NCI-H748 treated with DMSO at 0.1 percent for 48 hours (cell line): ENCODE measurements at places on chromosomes 7 and 10.

DNA sequence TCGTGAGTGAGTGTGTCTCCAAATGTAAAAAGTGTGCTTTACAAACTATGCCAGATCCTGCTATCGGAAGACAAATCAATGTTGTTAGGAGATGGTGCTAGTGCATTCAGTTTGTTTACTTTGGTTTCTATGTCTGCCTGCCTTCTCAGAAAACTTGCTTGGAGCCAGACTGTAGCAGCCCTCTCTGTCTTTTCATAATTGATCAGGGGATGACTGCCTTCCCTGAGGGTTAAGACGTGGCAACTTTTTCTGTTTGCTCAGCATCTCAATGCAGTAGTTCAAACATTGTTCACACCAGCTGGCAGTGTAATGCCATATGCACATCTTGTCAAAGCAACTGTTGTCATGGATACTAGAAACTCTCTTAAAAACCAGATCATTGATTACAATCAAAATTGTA lies 118.5 kb downstream of the FOXP2 start:
- peak; percentile 79 for DNase-seq

- no peak for DNase-seq
These were observed 52.4 kb downstream of the ARMH3 start for GRCh38 chr10:102003541-102003940.

DNA sequence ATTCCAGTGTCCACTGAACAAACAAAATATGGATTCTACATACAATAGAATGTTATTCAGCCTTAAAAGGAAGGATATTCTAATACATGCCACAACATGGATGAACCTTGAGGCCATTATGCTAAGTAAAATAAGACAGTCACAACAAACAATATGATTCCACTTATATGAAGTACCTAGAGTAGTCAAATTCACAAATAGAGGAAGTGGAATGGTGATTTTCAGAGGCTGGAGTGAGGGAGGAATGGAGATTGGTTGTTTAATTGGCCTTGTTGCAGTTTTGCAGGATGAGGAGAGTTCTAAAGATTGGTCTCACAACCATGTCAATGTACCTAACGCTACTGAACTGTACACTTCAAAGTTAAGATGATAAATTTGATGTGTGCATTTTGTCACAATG lies 119.6 kb downstream of the CHN2 start:
- no peak for DNase-seq

DNA sequence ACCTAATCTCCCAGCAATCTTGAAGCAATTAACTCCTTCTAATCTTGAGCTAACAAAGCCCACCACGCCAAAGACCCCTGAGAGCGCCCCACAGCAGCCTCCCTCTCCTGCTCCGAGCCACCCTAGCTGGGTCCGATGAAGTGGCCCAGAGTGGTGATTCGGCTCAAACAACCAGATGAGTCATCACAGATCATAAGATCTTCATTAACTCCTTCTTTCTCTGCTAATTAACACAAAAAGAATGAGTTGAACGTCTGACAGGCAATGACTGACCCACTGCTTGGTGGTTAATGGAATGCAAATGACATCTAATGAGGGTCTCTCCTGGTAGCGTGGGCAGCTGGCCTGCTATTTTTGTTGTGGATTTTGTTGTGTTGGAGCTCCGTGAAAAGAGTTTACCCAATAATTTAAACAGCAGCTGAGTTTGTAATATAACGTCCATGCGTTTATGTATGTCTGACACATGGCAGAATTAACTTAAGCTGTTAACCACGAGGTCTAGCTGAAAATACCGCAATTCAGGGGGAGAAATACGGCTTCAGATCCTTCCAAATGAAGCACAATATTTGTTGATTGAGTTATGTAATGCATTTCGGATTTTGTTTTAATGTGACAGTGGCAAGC lies 161.4 kb downstream of the RAB11FIP2 start:
- DNase-seq: no peak
